ENCODE measurements at places on chromosomes 7 and 10. TPM values are rescaled to one million over a fixed set of nuclear protein-coding genes. Genes with fewer than 3 reads are reported as not detected.

DNA sequence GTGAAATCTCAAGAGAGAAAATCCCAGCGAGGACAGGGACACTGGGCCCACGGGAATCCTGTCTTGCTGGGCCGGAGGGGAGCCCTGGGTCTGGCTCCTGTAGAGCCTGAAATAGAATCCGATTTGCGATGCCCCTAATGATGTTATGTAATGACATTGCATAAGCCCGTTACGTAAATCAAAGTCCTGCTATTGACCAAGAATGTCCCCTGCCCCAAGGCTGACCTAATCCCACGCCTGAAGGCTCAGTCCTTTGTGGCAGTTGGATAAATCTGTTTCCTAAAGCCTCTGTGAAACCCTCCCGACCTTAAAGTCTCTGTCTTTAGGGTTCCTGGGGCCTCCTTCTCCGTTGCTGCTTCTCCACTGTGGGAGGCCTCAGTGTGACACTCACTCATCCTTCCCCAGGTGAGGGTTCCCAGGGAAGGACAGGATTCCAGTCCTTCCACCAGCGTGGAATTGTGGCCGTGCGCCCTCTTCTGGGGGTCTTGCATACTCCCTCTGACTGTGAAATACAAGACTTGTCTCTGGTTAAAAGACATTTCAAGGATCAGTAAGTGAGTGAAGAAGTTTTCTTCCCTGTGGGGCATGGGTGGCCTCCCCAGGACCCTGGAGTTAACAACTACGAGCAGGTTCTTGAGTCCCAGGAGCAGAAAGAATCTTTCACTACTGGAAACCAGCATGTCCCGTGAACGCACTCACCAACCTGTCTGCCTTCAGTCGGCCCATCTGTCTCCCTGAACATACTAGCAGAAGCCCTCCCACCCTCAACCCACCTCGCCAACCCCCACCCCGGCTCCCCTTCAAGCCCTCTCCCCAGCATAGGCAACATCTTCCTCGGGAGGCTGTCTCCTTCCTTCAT, 19.8 kb downstream of the ZNF467 start:
- DNase-seq = no peak

GRCh38 chr7:27104341-27105058, 2.0 kb upstream of the HOXA2 start:
- DNase-seq = peak; percentile 70

DNA sequence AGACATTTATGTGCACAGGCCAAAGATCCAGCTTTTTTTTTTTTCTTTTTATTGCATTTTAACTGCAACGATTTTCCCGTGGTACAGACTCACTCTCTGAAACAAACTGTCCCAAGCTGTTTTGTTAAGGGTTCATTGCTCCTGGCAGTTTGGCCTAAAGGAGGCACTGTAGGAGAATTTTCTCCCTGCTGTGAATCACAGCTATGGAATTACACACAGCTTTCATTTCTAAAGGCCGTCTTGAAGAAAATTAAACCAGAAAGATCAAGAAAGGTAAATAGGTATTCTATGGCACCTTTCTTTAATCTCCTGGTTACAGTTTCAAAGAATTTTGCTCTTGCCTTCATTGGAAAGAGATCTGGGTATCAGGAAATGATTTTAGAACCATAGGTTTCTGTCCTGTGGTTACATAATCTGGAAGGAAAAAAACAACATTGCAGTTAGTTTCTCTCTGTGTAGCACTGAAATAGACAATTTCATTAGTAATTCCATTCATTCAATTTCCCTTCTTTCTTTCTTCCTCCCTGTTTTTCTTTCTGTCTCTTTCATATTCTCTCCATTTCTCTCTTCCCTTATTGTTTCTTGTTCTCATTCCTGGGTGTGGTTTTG, 51.2 kb downstream of the PDK4 start:
- peak; percentile 47 for DNase-seq

GRCh38 chr10:113056441-113057021, 106.5 kb downstream of the TCF7L2 start:
- no peak for DNase-seq

AS3MT gene
- polyA plus RNA-seq = 25.3 TPM

TAS2R41 gene
- polyA plus RNA-seq = not detected

DNA sequence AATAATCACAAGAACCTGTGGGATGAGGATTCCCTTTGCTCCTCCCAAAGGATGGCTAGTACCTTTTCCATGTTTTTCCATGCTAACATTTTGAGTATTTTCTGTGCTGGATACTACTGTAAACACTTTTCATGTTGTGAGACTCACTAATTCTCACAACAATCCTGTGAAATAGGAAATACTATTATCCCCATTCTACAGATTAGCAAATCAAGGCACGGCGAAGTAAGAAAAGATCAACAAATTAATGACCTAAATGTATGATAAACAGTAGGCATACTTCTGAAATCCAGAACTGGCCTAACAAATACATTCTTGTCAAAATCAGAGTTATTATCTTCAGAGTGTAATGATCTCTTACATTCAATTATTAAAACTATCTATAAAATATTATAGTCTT, 69.3 kb downstream of the ENO4 start:
- DNase-seq = no peak

GRCh38 chr10:112811741-112812551, 138.1 kb upstream of the TCF7L2 start:
- DNase-seq = no peak

- no peak for DNase-seq
These were observed 160.8 kb downstream of the CREB5 start for GRCh38 chr7:28573059-28573553.

- DNase-seq = no peak
These were observed 15.6 kb downstream of the GRK5 start for GRCh38 chr10:119222966-119223386.

DNA sequence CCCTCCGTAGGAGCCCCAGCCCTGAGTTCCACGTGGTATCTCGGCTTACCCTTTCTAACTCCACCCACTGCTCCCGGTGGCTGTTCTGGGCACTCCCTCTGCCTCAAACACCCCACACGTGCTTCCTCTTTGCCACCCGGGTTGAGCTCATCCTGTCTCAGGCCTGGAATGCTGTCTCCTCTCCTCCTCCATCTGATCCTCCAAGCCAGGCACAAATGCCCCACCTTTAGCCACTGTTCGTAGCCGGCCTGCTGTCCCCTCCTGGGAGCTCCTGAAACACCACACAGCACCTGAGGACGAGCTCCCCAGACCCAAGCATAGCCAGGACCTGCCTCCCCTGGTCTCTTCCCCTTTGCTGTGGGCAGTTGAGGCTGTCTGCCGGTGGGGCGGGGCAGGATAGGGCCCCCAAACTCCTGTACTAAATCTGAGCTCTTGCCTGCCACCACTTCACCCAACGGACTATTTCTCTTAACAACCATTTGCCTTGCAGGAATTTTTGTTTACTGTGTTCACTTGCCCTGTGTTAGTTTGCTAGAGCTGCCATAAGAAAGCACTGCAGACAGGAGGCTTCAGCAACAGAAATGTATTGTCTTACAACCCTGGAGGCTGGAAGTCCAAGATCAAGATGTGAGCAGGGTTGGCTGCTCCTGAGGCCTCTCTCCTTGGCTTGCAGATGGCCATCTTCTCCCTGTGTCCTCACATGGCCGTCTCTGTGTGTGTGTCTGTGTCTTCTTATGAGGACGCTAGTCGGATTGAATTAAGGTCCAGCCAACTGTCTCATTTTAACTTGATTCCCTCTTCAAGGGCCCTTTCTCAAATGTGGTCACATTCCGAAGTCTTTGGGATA, 58.3 kb upstream of the SHH start:
- no peak for DNase-seq

All from left renal pelvis (tissue), 4 donors.